Peyer's patch (tissue), 4 donors: ENCODE measurements at places on chromosomes 5 and 9. TPM values are rescaled to one million over a fixed set of nuclear protein-coding genes. Genes with fewer than 3 reads are reported as not detected.

Gene CAPSL
- total RNA-seq: not detected

Gene CIZ1
- 52.2 TPM for total RNA-seq

- no peaks in the 10 kb centered on the region for H3K36me3 ChIP-seq
- no peaks in the 10 kb centered on the region for H3K27me3 ChIP-seq
- no peak for DNase-seq
- peak overlapping the region; percentile 14 for H3K4me3 ChIP-seq
- no peaks in the 10 kb centered on the region for H3K4me1 ChIP-seq
Observed at GRCh38 chr9:125758986-125759763, 12.0 kb downstream of the PBX3 start.

GRCh38 chr9:35029241-35029640 is 39.7 kb downstream of the DNAJB5 start:
- H3K27ac ChIP-seq: no peak overlapping the region
- no peak for DNase-seq
- no peak overlapping the region for H3K4me3 ChIP-seq
- H3K4me1 ChIP-seq: no peaks in the 10 kb centered on the region
- no peaks in the 10 kb centered on the region for H3K36me3 ChIP-seq
- H3K27me3 ChIP-seq: no peaks in the 10 kb centered on the region

Gene SYNPO
- total RNA-seq: 88.3 TPM

DNA sequence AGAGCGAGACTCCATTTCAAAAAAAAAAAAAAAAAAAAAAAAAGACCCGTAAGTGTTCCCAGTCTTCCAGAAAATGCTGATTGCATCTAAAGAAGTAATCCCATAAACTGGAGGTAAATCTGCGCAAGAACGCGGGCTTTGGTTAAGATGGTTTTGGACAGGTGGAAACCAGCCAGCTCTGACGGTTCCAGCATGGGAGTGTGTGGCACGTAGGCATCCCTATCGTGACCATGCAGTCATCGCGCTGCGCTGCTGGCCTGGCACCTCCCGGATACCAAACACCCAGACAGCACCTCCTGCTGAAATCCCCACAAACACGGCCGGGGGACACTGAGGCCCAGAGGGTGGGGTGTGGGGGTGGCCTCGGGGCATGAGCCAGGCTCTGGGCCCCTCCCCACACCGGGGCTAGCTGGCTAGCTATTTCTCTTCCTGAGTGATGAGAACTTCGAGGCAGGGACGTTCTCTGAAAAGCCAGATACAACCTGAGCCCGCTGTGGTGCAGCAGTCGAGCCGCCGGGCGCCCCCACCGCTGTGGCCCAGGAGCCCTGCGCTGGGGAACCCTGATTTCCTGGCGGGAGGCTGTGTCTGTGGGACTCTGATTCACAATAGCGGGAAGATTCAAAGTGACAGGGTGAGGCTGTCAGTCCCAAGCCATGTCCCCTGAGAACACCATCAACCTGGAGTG is 32.2 kb upstream of the NOTCH1 start:
- no peak overlapping the region for H3K27ac ChIP-seq
- H3K4me1 ChIP-seq: no peaks in the 10 kb centered on the region
- no peaks in the 10 kb centered on the region for H3K27me3 ChIP-seq
- no peak for DNase-seq
- no peaks in the 10 kb centered on the region for H3K36me3 ChIP-seq

Gene SERINC5
- total RNA-seq: 40.9 TPM

Gene NCS1
- total RNA-seq: 6.6 TPM

GRCh38 chr9:119905724-119906123 is 536.5 kb upstream of the BRINP1 start:
- no peaks in the 10 kb centered on the region for H3K36me3 ChIP-seq
- no peak overlapping the region for H3K27ac ChIP-seq
- no peak for DNase-seq

Gene KIF20A
- 3.1 TPM for total RNA-seq
